NCI-H1694 treated with DMSO at 0.1 percent for 48 hours (cell line): ENCODE measurements at places on chromosomes 2 and 18.

DNA sequence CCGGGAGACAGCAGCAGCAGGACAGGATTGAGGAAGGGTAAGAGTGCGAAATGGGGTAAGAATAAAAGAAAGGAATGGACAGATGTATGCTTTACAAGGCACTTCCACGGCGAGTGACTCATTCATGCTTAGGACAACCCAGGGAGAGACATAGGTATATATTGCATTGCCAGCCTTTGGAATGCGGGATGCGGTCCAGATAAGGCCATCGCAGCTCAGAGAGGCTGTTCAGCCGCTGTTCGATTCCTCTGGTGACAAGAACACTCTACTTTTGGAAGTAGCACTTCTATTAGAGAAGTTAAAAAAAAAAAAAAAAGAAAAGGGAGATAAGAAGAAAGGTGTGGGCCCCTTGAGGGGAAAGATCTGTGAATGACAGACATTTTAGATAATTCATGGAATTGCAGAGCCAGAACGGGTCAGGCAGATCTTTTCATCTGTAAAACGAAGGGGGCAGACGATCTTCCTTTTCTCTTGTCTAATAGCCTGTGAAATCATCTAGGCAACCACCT, 819 bp upstream of the NCOA1 start:
- no peak for DNase-seq

- no peak for DNase-seq
Measured at GRCh38 chr2:86603905-86604304, 19.8 kb downstream of the RNF103 start.

DNA sequence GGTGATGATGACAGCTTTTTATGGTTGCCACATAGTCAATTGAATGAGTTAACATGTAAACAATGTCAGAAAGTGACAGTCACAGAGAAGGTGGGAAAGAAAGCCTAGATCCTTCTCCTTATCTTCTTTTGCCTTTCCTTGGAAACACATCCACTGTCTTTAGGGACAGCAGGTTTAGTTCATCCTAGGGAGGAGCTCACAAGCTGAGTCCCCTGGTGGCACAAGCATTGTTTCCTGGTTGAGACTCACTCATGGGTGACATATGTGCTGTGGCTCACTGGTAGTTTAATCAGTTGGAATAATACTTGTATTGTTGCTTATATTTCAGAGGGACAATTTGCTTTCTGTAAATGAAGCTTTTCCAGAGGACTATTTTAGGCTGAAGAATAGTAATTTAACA, 598.5 kb downstream of the CNTNAP5 start:
- no peak for DNase-seq

DNA sequence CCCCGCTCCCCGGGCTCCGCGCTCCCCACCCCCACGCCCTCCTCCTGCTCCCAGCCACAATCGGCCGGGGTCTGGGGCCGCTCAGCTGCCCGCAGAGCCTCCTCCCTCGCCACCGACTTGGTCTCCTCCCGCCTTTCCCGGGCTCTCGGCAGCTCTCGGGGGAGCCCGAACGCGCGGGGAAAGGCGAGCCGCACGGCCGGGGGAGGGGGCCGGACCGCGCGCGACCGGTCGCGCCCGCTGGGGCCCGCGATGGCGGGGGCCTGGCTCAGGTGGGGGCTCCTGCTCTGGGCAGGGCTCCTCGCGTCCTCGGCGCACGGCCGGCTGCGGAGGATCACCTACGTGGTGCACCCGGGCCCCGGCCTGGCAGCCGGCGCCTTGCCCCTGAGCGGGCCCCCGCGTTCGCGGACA, 327 bp downstream of the LTBP1 start:
- DNase-seq = no peak

DNA sequence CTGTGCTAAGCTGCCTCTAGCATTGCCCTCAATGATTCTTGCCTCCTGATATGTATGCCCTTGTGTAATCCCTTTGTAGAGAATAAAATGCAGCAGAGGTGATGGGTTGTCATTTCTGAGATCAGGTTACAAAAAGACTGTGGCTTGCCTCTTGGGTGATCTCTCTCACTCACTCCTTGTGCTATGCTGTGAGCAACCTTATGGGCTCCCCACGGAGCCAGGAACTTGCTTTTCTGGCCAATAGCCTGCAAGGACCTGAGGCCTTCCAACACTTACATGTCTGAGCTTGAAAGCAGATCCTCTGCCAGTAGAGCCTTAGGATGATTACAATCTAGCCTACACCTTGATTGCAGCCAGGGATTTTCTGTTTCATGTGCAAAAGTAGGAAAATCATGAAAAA, 123.1 kb upstream of the XIRP2 start:
- no peak for DNase-seq

DNA sequence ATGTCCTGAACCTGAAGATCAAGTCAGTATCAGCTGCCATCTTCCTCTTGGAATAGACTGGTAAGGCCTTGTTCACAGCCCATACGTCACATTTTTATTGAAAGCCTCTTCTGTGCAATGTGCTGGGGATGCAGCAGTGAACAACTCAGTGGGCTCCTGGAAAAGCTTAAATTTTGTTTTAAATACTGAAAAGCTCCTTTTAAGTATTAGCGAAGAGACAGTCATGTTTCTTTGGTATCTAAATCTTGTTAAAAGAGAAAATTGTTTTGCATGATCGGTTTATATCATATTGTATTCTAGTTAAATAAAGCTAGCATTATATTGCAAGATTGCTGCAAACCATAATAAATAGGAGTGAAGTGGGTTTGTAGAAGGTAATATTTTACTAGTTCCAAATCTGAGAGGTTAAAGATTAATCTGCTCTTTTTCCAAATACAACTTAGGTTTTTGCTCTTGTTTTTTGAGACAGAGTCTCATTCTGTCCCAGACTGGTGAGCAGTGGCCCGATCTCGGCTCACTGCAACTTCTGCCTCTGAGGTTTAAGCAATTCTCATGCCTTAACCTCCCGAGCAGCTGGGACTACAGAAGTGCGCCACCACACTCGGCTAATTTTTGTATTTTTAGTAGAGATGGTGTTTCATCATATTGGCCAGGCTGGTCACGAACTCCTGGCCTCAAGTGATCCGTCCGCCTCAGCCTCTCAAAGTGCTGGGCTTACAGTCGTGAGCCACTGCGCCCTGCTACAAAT, 1.6 kb upstream of the RMDN2 start:
- no peak for DNase-seq

- peak; percentile 37 for DNase-seq
Measured at GRCh38 chr2:212282671-212283261, 255.8 kb downstream of the ERBB4 start.

DNA sequence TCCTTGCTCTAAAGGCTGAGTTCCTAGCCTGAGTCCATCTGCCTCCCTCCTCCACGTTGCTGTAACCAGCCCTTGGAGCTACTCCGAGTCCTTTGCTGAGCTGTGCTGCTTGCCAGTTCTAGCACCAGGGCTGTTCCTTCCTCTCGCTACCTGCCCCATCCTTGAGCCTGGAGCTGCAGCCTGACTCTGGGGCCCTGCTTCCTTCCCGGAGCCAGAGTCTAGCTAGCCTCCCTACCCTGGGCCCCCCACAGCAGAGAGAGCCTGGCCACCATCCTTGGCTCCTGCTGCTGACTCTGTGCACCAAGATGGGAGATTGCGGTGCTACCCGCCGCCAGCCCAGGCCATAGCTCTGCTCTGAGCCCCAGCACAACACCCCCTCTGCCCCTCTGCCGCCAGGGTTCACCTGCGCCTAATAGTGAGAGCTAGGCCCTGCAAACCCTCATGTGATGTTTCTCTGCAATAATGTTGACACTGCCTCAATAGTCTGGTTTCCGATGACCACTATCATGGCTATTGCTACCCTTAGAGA, 135.9 kb upstream of the ASB18 start:
- DNase-seq = no peak

DNA sequence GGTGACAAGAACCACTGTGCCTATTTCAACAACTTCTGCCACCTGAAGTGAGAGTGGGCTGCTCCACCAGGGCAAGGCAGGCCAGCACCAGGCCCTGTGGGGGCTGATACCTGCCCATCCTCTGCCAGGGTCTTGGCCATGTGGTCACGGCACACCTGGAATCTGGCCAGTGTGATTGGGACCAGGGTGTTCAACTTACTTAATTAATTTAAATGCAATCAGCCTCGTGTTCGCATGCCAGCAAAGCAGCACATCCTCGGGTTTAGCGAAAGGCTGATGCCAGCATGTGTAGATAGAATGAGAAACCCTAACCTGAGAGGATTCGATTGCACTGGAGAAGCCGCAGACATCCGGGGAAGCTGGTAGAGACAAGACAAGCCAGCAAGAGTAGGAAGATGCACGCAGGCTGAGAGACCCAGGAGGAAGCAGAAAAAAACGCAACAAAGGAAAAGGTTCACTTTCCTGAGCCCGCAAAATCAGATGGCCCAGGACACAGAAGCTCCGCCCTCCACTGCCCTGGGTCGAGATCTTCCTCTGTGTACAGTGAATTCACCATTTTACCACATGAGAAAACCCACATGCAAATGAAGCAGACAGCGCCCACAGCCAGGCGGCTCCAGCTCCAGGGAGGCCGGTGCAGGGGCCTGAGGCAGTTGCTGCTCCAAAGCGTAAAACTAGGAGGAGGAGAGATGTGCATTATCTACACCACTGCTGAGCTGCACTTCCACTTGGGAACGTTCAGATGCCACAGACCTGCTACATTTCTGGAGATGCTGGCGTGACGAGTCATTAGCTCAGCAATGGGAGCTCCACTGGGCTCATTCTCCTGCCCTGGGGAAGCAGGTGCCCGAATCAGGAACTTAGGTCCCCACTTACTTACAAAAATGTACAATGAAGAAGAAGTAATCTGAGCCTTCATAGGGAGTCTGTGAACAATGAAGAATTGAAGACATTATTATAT, 92.1 kb downstream of the TMEM18 start:
- DNase-seq = no peak

GRCh38 chr2:231244382-231245248, 46.2 kb downstream of the ARMC9 start:
- no peak for DNase-seq
